ENCODE measurements at places on chromosomes 3 and 15. TPM values are rescaled to one million over a fixed set of nuclear protein-coding genes. Genes with fewer than 3 reads are reported as not detected.

GNAT1 gene
- not detected for total RNA-seq

ACAN gene
- not detected for total RNA-seq

DNA sequence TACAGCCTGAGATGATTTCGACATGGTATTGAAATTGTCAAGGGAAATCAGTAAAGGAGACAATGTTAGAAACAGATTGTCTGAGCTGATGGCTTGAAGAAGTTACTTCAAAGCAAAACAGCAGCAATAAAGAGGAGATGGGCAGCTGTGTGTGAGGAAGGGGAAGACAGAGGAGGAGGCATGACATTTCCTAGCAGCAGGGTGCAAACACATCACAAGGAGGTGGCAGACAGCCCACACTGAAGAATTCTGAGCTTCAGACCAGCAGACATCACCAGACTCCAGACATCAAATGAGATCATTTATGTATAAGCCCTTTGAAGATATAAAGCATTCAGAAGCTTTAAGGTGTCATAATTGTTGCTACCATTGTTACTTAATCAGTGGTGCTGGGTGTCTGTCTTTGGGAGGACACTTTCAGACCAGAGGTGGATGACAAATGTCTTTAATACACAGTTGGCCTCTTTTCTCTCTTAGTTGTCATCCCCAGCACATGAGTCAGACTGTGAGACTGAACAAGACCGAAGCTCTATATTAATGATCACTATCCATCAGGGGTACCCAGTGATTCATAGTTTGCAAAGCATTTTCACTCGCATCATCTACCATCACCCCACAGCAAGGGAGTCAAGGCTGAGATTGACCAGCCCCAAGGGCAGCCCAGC is 203.9 kb downstream of the MINAR1 start:
- no peak for DNase-seq

DNA sequence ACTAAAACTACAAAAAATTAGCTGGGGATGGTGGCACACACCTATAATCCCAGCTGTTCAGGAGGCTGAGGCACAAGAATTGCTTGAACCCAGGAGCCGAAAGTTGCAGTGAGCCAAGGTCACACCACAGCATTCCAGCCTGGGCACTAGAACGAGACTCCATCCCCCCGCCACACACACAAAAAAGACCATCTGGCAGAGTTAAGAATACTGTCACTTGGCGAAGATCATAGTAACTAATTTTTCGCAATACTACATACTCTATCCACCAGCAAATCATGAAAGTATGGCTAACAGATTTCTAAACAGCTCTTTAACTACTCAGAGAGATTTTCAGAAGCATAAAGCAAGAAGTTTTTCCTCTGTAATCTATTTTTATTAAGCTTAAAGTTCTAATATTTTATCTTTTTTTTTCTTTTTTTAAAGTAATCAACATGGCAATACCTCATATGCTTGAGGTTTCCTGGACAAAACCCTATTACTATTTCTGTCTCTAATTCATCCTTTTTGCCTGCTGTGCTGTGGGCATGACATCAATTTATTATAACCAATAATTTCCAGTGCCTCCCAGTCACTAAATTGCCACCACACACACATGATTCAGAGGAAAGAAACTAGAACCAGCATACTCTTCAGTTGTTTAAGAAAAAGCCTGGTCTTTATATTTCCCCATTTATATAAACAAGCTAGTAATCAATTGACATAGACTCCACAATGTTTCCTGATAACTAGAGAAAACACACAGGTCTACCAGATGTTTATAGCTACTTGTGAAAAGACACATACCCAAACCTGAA is 46.9 kb downstream of the CHSY1 start:
- no peak for DNase-seq

GRCh38 chr3:111278959-111279358 is 207.3 kb downstream of the NECTIN3 start:
- no peak for DNase-seq

DNA sequence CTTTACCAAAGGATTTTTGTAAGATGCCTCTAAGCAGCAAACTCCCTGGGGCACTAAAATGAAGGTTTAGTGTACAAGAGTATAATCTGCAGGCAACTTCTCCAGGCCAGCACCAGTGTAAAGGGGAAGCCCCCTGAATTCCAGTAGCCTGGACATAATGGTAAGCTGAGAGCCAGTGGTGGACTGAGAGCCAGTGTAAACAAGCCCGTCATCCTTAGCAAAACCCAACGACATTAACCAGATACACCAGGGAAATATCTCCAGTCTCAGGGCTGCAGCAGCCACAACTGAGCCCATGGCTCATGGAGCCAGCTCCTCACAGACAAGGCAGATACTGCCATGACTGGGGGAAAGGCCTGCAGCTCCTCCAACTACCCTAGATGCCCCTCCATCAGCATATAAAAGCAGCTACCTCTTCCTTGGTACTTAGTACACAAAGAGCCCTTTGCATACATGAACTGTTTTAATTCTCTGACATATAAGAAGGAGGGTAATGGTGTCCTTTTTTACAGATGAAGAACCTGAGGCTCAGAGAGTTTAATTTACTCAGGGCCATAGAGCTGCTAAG is 21.7 kb downstream of the PARP16 start:
- DNase-seq, result no peak

- DNase-seq, result no peak
These were observed 66.9 kb downstream of the PPM1L start for GRCh38 chr3:160822936-160823335.

- no peak for DNase-seq
These were observed 20.1 kb downstream of the CHRM5 start for GRCh38 chr15:33988384-33988783.

DNA sequence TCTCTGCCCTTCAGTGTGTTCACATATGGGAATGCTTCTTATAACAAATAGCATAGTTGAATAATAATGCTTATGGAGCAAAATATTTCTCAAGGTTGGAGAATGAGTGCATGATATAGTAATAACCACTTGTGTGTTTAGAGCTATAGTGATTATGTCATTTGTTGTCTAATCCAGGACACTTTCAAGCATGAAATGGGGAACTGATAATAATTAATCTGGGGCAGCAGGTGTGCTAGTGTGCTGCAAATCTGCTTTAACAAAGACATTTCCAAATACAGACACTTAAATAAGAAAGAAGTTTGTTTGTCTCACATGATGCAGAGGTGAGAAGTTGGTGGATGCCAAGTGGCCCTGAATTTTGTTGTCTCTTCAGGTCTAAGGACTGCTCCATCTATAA is 579.3 kb upstream of the GRM7 start:
- no peak for DNase-seq

SLC38A3 gene
- under 0.01 TPM for total RNA-seq

DNA sequence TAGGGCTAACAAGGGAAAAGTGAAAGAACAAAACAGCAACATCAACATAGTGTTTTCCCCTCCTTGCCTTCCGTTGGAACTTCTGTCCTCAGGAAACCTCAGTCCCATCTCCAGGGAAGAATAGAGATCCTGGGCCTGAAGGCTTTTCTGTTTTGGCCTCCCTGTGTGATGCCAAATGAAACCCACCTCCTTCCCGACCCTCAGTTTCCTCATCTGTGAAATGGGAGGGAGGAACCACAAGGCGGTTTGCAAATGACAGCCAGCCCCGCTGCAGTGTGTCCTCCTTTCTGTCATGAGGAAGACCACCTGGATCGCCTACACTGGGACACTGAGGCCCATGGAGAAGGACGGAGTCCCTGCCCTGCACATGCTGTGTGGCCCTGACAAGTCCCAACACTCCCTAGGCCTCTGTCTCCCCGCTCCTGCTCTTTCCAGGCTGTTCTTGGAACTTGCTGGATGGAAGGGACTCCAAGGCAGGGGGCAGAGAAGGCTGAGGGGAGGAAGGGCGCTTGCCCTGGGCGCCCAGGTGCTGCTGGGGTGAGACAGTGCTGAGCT is 28.5 kb upstream of the FBLN2 start:
- DNase-seq, result no peak

DNA sequence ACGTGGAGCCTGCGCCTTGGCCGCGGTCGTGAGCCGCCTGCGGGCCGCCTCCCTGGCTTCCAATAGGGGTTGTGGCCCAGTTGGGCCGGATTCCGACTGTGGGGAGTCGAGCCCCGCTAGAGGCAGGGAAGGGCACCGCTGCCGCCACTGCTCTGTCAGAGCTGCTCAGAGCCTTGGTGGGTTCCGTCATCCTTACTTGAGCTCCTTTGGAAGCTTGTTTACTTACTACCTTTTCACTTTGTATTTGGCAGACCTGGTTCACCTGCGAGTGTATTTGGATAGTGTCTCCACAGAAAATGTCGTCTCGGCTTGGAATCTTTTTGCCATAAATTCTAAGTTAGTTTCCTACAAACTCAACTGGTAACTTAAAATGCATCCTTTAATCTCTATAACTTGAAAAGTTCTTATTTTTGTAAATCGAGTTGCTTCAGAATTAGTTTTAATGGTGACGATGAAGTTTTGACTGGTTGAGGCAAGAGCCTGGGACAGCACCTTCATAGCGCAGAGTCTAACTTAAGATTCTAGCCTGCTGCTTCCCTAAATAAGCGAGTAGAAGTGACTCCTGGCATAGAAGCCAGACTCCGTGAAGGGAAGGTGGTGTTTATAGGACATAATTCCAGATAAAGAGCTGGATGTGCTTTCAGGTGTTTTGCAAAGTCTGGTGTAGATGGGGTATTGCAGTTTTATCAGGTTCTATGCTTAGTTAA is 800 bp downstream of the DAG1 start:
- DNase-seq, result no peak

DNA sequence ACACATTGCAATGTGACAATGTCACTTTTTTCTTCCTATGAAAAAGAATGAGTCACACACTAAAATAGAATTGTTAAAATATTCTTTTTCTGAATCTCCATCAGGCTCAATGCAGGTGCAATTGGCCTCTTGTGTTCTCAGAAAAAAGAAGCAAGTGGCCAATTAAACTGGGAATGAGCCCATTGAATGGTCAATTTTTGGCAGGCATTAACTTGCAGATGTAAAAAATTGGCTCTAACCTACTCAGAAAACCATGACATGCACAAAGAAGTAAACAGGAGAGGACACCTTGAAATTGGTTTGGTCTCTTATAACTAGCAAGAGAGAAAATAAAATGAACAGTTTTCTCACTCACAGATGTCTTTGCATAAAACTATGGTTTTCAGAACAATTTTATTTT is 820.8 kb downstream of the TBL1XR1 start:
- DNase-seq, result no peak

DNA sequence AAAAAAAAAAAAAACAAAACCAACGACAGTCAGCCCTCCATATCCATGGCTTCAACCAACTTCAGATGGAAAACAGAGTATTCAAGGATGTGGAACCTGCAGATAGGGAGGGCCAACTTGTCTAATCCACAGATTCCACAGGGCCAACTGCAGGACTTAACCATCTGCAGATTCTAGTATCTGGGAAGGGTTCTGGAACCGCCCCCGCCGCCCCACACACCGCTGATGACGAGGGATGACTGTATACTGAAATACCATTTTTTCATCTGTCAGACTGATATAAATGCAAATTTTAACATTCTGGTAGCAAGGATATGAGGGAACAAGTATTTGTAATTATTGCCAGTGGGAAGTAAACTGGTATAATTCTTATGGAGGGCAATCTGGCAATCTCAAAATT is 29.5 kb downstream of the ADPGK start:
- DNase-seq, result no peak

- DNase-seq, result no peak
These were observed 17.0 kb downstream of the PCYT1A start for GRCh38 chr3:196270499-196270898.

DHFR2 gene
- total RNA-seq, result 1.6 TPM

ZNF80 gene
- total RNA-seq, result not detected

ATP8B4 gene
- 141 TPM for total RNA-seq

LZTFL1 gene
- 10.0 TPM for total RNA-seq

- DNase-seq, result no peak
These were observed 134.1 kb upstream of the PLSCR5 start for GRCh38 chr3:146739203-146739671.

DNA sequence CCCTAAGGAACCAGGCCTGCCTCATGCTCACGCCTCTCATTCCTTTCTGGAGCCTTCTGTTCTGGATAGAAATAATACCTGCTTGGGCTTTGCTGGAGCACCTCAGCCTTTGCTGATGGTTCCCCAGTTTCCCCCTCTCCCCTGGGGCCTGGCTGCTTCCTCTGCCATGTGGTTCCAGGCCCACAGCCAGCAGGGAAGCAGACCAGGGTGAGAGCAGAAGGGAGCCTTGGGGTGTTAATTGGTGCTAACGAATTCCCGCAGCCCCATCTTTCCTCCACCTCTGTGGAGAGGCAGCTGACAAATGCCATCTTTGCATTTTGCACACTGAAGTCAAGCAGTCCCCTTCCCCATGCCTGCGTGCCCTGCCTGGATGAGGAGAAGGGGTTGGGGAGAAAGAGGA is 13.1 kb upstream of the CORO2B start:
- DNase-seq, result no peak

DNA sequence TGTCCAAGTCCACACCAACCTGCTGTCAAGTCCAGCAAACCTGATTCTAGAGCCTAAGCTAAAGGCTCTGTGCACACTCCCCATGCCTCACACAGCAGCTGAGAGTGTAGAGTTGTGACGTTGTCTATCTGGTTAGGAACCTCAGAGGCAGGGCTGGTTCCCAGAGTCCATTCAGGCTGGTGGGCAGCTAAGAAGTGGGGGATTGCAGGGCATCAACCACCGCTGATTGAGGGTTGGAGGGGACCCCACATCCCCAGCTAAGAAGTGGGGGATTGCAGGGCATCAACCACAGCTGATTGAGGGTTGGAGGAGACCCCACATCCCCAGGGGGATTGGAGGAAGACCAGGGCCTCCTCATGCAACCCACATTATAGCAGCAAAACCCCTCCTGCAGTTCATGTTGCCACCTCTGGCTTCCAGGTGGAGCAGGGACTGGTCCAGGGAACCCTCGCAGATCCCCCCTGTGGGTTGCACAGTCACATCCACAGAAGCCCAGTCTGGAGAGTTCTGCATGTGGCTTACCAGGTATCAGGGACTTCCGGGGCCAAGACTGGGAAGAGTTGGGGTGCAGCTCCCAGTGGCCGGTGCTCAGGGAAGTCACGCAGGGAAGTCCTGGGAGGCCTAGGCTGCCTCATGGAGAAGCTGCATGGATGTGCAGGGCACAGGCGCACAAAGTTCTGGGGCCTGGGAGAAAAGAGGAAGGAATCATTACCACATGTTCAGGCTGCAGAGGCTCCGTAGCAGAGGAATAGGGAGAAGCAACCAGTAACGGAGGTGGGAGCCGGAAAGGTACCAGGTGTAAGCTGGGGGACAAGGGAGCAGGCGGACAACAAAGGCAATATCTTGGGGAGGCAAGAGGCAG is 71.4 kb upstream of the PCSK6 start:
- no peak for DNase-seq

DNA sequence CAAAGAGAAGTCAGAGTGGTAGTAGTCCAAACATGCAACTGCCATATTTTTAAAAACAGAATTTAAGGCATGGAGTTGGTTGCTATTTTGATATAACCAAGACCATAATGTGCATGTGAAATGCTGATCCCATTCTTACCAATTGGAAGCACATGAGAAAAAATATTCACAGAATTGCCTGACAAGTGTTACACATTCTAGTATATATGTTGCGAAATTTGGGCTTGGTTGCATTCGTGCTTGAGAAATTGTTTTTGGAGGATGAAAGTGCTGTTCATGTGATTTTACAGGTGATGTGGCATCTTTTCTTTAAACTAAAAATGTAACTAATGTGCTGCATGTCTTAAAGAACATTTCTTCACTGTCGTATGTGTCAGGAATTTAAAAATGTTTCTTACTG is 199.7 kb downstream of the CHL1 start:
- DNase-seq, result no peak

- DNase-seq, result no peak
These were observed 42.2 kb downstream of the SPSB4 start for GRCh38 chr3:141093397-141093796.
